Osteocyte (in vitro differentiated cells): ENCODE measurements at places on chromosomes 12 and 14.

DNA sequence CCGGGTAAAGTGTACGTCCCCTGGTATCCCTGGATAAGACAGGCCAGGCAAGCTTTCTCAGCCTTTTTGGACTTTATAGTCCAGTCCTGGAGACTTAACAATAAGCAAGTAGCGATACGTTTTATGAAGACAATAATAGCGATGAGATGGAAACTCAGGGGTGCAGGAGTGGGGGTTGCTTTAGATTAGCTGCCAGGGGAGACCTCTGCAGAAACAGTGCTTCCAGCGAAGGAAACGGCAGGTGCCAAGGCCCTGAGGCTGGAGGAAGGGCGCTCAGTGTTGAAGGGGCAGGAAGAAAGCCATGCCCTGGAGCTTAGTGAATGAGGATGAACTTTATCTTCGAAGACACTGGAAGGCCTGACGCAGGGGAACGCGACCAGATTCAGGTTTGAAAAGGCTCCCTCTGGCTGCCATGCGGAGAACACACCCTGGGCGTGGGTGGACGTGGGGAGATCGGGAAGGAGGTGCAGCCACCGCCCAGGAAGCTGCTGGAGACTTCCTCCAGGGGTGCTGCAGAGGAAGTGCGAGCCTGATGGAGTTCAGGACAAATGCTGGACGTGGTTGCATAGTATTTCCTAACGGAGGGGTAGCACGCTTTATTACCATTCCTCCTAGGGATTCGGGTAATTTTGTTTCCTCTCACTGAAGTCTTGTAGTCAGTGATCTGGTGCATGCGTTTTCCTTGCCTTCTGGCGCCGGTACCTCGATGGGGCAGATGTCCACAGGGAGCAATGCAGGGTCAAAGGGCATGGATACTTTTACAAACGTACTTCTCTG is 26.1 kb upstream of the UBC start:
- peak; percentile 92 for DNase-seq

DNA sequence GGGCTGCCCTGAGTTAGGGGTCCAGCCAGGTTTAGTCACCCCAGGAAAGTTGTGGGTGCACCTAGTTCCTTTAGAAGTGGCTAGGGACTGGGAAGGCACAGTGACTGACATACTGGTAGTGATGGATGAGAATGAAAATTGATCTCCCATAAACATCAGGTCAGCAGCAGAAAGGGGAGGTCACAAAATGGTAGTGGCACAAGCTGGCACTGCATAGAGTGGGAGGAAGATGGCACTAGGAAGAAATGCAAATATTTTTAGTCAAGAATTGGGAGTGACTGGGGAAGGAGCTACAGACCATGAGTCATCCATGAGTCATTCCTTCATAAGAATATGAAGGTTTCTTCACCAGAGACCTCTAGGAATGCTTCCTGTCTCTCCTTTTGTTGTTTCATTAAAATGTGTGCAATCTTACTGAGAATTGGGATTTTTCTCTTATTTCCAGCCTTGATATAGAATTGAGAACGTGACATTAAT is 198.3 kb upstream of the AMIGO2 start:
- no peak for DNase-seq

- DNase-seq, result no peak
Measured at GRCh38 chr12:80352474-80352873, 91.6 kb upstream of the PTPRQ start.

GRCh38 chr14:72863216-72864006 is 30.5 kb downstream of the DPF3 start:
- no peak for DNase-seq

DNA sequence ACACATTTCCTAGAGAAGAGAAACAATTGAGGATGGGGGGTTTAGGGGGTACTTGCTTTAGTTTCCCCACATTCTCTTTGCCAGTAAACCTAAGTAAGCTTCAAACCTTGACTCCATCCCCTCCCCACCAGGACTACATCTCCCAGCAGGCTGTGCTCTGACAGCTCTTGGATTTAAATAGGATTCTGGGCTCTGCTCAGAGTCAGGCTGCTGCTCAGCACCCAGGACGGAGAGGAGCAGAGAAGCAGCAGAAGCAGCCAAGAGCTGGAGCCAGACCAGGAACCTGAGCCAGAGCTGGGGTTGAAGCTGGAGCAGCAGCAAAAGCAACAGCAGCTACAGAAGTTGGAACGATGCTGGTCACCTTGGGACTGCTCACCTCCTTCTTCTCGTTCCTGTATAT is 20.6 kb downstream of the RDH12 start:
- DNase-seq, result no peak

- DNase-seq, result no peak
Measured at GRCh38 chr12:58681730-58682129, 238.6 kb downstream of the LRIG3 start.

GRCh38 chr14:92471919-92472318 is 41.7 kb upstream of the RIN3 start:
- peak; percentile 65 for DNase-seq

DNA sequence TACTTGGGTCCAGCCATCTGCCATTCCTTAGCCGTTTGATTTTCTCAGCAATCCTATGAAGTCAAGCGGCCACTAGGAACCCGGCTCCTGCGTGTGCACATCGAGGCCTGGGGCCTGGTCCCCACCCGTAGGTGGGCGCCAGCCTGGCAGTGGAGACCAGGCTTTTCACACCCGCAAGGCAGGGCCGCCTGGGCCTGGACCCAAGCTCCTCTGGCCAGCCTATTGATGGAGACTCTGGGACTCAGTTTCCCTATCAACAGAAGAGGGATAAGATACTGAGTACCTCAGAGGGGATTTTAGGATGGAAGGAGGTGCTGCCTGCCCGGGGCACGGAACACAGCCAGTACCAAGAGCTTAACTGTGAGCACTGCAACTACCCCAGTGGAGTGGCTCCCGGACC is 104.3 kb upstream of the C14orf180 start:
- no peak for DNase-seq

GRCh38 chr12:42760550-42760949 is 171.0 kb upstream of the PRICKLE1 start:
- DNase-seq, result no peak

DNA sequence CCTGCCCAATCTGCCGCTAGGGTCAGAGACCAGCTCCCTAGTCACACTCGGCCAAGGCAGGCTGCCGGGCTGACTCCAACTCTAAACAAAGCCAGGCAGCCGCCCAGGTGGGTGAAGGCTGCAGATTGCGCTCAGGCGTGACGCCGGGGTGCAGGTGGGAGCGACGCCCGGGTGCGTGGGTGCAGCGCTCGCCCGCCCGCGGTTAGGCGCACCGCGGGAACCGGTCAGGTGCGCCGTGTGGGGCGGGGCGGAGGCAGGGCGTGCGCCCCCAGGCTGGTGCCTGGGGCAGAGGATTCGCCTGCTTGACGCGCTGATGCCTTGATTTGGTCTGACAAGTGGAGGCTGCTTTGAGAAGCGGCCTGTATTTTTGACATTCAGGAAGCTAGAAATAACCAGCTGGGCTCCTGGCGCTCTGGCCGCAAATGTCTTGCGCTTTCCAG is 126.7 kb upstream of the HIF1A start:
- DNase-seq, result no peak

DNA sequence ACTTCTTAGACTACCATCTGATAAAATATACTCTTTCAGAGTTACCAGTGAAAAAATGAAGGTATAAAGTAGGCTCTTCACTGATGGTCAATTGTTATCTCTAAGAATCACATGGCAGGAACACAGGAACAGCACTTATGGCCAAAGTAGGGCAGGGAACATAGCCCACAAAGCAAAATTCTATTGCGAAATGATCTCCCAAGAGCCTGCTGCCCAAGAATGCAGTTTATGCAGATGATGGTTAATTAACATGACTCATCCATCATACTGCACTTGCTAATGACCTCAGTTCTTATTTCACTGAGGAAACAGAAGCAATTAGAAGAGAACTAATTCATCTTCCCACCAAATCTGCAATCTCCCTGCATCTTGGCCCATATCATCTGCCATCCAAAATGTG is 133.8 kb downstream of the SLC2A13 start:
- no peak for DNase-seq

- DNase-seq, result no peak
Measured at GRCh38 chr14:104108570-104109541, 23.4 kb downstream of the ASPG start.

DNA sequence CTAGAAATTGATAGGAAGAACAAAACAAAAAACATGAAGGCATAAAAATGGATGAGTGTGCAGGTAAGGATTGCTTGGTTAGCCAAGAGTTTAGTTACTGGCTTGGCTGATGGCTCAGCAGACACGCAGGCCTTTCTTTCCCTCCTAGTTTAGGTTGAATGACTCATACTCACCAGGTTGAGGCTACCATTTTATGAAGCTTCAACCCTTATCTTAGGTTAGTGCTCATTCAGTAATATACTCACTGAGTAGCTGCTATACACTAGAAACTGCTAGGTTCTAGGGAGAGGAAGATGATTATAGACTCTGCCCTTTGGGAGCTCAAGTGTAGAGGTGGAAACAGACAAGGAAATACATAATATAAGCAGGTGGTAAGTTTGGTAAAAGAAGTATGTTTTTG is 6.0 kb downstream of the P3H3 start:
- DNase-seq, result no peak

DNA sequence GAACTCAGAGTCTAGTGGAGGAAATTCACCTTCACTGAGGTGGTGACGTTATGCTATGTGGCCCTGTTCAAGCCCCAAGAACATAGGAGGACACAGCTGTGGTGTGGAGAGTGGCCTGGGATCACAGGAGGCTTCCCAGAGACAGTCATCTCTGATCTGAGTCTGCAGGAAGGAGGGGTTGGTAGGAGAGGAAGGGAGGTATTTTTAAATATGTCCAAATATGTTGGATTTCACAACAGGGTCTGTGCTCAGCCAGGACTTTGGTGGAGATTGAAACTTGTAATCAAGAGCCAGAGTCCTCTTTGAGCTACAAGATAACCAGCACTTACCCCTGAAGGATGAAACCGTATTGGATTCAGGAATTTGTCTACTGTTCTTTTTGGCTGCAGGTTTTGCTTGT is 26.4 kb upstream of the MED13L start:
- DNase-seq, result no peak

DNA sequence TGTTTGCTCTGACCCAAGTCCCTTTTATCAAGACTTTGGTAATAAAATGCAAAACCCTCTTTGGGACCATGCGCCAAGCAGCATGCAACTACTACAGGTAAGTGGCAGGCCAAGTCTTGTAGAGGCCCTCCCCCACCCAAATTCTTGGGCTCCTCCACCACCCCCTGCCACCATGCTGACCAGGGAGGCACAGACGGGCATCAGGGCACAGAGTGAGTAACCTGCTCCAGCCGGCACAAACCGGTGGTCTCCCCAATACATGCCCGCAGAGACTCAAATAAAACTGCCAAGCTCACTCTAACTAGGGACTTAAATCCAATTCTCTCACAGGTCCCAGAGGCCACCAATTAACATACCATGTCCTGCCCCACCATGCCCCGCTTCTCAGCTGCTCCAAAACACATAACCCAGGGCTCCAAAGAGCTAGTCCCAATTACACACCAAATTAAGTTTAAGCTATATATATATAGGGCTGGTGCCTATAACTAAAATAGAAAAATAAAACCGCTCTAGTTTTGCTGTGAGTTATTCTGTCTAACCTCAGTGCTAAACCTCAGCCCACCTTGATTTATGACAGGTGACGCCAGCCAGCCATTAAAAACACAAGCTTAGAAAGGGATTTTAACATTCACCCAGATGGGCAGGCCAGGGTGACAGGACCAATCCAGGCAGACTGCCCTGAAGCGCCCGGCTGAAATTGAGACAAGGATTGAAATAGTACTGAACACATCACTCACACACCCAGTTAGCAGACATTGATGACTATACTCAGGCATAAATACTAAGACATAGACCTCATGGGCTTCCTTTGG is 81.0 kb downstream of the CLMN start:
- no peak for DNase-seq

- no peak for DNase-seq
Measured at GRCh38 chr14:23060536-23061260, 3.4 kb upstream of the CDH24 start.

- DNase-seq, result peak; percentile 62
Measured at GRCh38 chr14:101008631-101009336, 105.3 kb upstream of the RTL1 start.

GRCh38 chr12:77645966-77646598 is 184.6 kb upstream of the NAV3 start:
- no peak for DNase-seq

DNA sequence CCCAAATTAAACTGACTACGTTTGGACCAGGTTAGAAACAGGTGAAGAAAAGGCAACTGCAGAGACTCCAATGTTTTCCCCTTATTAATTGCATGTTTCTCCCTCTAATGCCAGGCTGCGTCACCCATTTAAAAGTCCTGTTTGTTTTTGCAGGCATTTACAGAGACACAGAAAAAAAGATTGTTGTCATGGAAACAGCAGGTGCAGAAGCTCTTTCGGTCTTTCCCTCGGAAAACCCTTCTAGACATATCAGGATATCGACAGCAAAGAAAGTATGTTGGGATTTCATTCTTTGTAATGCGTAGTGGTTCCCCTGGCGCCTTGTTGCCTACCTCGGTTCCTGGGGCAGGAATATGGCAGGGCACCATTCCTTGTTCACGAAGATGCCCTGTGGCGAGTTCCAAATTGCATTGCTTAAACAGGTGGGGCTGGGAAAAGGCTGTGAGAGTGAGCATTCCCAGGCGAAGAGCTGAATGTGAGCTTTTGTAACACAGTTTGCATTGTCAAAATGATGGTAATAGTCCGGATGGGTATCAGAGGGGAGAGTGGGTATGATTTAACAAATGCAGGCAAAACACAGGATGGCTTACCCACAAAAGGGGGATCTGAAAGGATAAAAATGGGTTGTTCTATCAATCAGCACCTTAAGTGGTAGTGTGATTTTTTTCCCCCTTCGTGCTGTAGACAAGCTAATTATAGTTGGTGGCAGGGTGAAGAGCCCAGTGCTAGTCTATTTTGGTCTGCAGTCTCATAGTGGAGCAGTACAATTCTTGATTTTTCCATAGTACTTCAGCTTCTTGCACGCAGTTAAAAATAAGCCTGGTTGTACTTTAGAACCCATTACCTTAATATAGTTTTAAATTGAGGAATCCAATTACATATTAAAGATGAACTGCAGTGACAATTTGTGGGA is 132.4 kb downstream of the GCH1 start:
- no peak for DNase-seq

DNA sequence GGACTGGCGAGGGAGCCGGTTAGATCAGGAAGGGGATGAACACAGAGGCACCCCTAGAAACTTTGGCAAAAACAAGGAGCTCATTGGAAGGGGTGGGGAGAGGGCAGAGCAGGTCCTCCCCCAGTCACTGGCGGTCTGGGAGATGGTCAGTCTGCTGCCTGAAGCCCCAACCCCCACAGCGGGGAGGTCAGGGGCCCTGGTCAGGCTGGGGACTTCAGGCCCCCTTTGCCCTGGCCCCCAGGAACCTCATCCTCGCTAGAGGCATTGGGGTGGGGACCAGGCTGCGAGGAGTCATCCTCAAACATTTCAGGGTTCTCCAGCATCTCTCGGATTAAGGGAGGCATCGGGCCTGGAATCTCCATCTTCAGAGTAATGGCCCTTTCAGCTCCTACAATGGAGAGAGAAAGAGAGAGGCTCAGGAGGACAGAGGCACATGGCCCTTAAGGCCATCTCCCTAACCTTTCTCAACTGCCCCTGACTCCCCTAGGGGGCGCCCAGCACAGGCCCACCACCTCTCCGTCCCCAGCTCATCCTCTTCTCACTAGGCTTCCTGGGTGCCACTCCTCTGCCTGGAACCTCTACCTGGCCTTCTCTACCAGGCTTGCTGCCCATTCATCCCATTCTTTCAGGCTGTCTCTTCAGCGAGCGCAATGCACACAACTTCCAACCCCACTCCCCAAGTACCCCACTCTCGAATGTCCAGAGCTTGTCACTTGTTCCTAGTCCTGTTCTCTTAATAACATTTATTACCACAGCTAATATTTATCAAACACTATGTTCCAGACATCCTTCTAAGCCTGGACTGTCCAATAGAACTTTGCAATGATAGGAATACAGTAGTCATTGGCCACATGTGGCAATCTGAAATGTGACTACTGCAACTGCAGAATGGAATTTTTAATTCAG is 4.7 kb upstream of the ITGB7 start:
- DNase-seq, result no peak
